ENCODE measurements at places on chromosomes 6 and 20.

GRCh38 chr6:87869064-87869905 is 167.3 kb upstream of the AKIRIN2 start:
- no peak for DNase-seq

DNA sequence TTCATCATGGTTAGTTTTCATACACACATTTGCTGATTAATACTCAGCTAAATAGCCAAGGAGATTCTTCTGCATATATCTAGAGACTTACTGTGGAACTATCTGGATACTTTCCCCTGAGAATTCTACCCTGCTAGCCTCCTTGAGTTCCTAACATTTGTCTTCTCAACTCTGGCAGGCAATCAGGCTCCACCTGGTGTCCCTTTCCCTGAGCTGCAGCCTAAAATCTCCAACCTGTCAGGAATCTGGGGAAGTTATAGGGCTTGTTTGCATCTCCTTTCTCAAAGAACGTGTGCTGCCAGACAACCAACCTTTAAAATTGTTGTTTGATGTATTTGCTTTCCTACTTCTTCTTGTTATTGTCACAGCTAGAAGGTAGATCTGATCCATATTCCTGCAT is 73.4 kb downstream of the FUT9 start:
- no peak for DNase-seq

DNA sequence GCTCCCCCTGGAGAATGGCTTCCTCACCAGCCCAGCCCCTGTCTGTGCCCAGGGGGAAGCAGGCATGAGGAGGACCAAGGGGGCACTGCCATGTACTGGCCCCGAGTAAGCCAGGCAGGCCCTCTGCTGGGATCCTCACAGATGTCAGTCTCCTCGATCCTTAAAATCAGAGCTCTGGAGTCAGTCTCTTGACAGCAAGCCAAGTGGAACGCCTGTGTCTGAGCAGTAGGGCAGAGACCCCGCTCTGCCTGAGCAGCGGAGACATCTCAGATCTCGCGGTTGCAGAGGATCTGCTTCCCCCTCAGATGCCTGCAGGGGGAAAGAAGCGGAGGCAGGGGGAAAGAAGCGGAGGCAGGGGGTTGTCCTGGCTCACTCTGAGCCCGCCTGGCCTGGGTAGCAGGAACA is 92.6 kb downstream of the SNX5 start:
- DNase-seq: no peak

GRCh38 chr20:53083411-53083810 is 111.3 kb downstream of the TSHZ2 start:
- no peak for DNase-seq

DNA sequence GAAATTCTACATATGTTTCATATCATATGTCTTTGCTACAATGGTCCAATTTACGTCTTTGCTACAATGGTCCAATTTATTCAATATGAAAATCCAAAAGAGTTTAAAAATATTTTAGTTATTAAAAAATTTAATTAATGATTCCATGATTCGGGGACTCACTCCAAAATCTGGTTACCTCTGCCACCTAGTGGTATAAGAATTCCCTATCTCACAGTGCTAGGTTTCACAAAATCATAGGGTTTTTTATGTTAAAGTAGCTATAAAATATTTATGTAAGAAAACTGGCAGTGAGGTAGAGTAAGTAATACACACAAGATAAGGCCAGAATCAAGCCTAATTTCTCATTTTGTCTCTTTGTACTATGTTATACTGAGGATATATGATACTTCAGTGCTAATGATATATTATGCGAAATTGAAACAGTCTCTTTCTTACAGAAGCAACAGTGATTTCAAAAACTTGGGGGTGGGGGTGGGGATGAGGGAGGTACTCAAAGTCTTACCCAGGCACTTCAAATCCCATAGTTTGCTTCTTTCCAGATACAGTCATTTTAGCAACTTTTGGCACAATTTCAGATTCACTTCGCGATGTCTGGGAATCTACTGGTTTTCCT is 52.3 kb downstream of the HBS1L start:
- DNase-seq: peak; percentile 35

DNA sequence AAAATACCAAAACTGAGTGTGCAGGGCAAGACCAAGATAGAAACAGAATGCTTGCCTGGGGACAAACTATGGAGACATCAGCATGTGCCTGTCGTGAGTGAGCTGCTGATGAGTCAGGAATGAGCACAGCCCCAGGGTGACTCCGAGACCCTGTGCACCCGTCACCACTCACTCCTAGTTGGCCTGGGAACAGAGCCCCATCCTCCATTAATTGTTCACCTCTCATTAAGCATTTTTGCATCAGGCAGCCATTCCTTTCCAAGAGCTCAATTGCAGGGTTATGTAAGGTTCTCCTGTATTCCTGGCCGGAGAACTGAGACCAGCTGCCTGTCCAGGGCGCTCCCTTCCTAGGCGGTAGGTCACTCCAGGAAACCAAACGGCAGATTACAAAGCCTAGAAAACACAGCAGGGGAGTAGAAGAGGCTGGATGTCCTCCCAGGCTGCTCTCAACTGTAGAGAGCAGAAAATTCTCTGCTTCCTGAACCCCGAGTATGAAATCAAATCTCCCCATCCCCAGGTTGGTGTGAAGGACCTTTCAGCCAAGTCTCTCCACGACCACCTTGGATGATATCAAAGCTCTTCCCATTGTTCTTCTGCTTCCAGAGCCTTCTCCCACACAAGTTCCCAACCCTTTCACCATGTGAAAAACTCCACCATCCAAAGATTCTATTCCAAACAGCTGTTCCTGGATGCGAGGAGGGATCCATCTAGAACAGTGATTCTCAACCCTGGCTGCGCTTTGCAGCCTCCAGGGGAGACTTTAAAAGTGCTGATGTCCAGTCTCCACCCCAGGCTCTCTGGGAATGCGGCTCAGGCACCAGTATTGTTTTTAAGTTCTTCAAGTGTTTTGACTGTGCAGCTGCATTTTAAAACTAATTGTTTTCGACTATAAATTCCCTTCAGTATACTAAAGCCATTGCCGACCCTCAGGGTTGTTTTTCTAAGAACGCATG is 532.6 kb upstream of the JARID2 start:
- DNase-seq: peak; percentile 93

DNA sequence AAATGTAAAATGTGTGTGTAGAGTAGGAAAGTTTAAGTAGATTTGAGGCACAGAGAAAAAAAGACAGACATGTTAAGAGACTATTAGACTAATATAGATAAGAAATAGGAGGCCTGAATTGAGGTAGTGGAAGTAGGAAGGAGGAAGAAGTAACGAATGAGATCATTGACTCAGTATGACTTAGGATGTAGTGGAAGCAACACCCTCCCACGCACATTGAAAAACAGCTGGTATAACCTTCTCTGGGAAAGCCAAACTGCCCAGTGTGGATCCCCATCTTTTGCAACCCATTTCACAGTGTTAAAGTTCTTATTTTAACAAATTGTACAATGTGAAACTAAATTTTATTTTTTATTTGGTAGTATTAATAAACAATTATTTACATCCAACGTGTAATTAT is 89.1 kb downstream of the GRIK2 start:
- DNase-seq: no peak

DNA sequence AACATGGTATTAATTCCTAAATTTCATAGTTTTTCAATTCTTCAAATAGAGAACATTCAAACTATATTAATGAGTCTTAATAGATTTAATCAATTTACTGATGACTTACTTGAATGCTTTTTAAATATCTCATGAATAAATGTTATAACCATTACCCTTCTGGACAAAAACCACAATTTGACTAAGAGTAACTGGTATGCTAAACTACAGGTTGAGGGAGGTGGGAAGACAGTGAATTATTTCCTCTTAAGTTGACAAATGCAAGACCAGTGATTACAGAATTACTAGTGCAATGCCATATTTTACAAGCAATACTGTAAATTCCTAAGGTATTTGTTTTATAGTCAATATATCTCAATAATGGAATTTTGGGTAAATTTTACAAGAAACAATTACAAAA is 65.1 kb downstream of the REV3L start:
- DNase-seq: no peak

GRCh38 chr6:149453597-149454345 is 31.0 kb downstream of the ZC3H12D start:
- no peak for DNase-seq

- DNase-seq: no peak
Measured at GRCh38 chr6:56760842-56761241, 118.2 kb upstream of the DST start.

- DNase-seq: no peak
Measured at GRCh38 chr6:138372711-138373463, 4.8 kb upstream of the SMIM28 start.

DNA sequence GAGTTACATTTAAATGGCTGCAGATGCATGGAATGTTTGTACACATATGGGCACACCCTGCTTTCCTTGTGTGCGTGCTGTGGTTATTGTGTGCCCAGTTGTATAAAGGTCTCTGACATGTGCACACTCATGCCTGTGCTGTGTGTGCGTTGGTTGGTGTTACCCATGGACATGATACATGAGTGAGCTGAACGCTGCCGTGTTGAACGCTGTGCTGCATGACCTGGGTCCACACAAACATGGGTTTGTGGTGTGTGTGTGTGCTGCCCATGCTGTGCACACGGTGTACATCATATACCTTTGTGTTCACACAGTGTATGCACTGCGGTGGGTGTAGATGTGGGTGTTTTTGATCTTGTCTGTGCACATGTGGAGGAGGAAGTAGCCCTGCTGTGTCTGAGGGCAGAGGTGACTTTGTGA is 54.4 kb downstream of the TOX2 start:
- no peak for DNase-seq

- no peak for DNase-seq
Measured at GRCh38 chr6:46105568-46105967, 24.2 kb upstream of the ENPP4 start.

- peak; percentile 75 for DNase-seq
Measured at GRCh38 chr6:41367700-41368099, 32.3 kb downstream of the NCR2 start.

- no peak for DNase-seq
Measured at GRCh38 chr20:25637247-25637646, 13.4 kb upstream of the NANP start.

DNA sequence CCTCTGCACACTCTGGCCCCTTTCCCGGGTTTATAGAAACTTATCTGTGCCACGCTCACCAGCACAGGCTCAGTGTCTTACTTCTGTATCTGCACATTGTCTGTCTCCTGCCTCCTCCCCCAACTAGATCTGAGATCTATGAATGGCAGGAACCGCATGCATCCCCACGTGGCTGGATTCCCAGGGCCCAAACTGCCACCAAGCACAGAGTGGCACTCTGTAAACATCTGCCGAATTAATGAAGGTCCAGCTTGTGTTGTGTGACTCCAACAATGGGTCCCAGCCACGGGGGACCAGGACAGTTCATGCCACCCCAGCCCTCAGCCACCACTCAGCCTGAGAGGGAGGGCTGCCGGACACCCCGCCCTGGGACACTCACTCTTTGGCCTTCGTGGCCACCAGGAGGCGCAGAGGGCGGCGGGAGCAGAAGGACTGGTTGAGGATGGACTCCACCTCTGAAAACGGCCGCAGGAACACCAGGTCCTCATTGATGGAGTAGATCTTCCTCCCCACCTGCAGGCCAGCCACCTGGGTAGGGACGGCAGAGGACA is 171.1 kb downstream of the PREX1 start:
- DNase-seq: no peak

GRCh38 chr20:49637046-49637637 is 69.2 kb upstream of the PTGIS start:
- no peak for DNase-seq

- no peak for DNase-seq
Measured at GRCh38 chr20:36405255-36405654, 99.1 kb downstream of the DLGAP4 start.

GRCh38 chr6:151306269-151306783 is 66.6 kb downstream of the AKAP12 start:
- no peak for DNase-seq
